ENCODE measurements at places on chromosomes 2 and 18. TPM values are rescaled to one million over a fixed set of nuclear protein-coding genes. Genes with fewer than 3 reads are reported as not detected.

Gene KLF7
- 11.1 TPM for total RNA-seq

Gene HDLBP
- 306 TPM for total RNA-seq

Gene REG3G
- total RNA-seq: not detected

Gene SLC9A4
- total RNA-seq: not detected

Gene DCC
- 0.70 TPM for total RNA-seq

Gene TMEM163
- 1.1 TPM for total RNA-seq

Gene MRPS5
- total RNA-seq: 57.8 TPM

Gene MC4R
- total RNA-seq: not detected

Gene THADA
- 30.7 TPM for total RNA-seq

Gene IGFBP5
- 0.74 TPM for total RNA-seq

Gene HJURP
- 49.2 TPM for total RNA-seq

Gene DTNA
- total RNA-seq: 25.1 TPM

Gene PDE1A
- total RNA-seq: 0.28 TPM

Gene CABLES1
- total RNA-seq: 8.8 TPM

Gene PRKAG3
- total RNA-seq: not detected

Gene ANKRD30B
- not detected for total RNA-seq

Gene THSD7B
- total RNA-seq: 2.1 TPM

Gene PLB1
- total RNA-seq: not detected
